Naive thymus-derived CD4-positive, alpha-beta T cell (primary cell): ENCODE measurements at places on chromosomes 7 and 10.

- DNase-seq = no peak
Observed at GRCh38 chr7:129017264-129017663, 37.6 kb downstream of the TNPO3 start.

DNA sequence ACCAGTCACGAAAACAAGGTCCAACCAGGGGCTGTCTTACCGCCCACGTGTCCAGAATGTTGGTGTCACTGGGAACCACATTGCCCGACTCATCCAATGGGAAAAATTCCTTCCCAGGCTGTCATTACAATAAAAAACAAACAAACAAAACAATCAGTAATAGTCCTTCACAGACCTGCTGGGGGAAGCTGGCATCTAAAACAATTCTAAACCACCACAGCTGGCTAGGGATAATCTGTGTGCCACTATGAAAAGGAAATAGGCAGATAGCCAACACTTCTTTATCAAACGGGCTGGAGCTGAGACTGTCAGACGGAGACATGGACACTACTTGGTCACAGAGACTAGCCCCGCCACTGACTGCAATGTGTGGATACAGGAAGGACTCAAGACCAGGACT lies 9.2 kb downstream of the AKR1B1 start:
- no peak for DNase-seq

GRCh38 chr10:78579995-78580394 lies 488.8 kb upstream of the ZMIZ1 start:
- no peak for DNase-seq

DNA sequence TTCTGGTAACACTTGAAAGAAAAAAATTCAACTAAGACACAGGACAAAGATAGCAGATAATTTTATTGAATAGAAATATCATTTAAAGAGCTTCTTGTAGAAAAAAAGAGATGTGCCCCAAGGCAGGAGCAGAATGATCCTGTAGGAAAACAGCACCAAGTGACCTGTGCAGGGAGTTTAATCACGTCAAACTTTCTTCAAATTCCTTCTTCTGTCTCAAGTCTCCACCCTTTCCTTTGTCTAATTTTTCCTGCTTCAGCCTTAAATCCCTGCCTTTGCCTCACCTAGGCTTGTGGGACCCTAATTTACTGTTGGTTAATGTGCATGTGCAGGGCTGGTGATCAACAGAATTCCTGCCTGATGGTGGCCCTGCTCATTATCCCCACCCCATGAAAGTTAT lies 481.4 kb downstream of the IPMK start:
- no peak for DNase-seq

- DNase-seq = no peak
Observed at GRCh38 chr10:71715860-71716259, 3.7 kb downstream of the C10orf105 start.

GRCh38 chr7:133275008-133275407 lies 22.1 kb downstream of the EXOC4 start:
- DNase-seq = no peak

DNA sequence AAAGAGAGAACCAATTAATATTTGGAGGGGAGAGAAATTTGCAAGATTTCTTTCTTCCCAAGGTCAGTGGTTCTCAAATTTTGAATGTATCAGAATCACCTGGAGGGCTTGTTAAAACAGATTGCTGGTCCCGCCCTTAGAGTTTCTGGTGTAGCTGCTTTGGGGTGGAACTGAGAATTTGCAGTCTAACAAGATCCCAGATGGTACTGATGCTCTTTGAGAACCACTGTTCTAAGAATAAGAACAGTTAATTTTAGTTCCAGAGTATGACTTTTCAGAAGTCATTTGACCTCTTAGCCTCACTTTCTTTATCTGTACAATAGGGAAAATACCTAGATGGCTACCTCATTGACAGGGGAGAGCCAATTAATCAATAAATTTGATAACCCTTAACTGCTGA lies 161.6 kb downstream of the PRKG1 start:
- no peak for DNase-seq

- DNase-seq = no peak
Observed at GRCh38 chr7:123867225-123867624, 22.3 kb downstream of the HYAL4 start.

DNA sequence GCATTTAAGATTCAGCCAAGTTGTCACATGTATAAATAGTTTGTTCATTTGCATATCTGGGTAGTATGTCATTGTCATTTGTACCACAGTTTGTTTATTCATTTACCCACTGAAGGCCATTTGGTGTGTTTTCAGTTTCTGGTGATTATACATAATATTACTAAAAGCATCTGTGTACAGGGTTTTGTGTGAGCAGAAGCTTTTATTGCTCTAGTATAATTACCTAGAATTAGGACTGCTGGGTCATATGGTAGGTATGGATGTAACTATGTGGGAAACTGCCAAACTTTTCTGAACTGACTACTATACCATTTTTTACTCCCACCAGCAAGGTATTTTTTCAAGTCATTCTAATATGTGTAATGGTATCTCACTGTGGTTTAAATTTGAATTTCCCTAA lies 584.0 kb upstream of the GHITM start:
- DNase-seq = no peak

DNA sequence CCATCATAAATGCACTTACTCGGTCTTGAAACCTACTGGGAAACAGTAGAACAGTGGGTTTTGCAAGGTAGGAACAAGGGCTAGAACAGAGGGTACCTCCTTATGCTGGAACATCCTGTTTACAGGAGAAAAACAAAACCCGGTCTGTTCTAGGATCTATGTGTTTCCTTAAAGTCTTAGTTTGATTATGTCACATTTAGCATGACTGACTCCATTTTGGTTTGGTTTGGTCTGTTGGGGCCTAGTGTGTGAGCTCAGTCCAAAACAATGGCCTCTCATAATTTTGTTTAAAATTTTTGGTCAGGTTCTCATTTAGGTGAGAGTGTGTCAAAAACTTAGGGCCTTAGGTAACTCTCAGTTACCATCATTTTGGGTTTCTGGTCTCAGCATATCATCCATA lies 96.3 kb upstream of the TRIM24 start:
- DNase-seq = no peak

- DNase-seq = no peak
Observed at GRCh38 chr7:111424768-111425167, 137.5 kb downstream of the IMMP2L start.

DNA sequence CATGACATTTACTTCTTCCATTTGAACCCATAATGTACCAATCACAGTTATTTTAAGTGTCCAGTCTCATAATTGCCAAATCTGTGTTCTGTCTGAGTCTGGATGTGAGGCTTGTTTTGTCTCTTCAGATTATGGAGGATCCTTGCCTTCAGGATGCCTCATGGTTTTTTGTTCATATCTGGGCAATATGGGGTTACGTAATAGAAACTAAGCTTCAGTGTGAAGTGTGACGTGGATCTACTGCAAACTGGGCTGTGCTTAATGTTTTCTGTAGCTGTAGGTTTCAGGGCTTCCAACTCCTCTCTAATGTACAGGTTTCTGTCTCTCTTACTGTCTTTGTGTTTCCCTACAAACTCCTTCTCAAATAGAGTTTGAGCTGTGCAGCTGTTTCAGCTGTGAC lies 223.7 kb upstream of the ADARB2 start:
- DNase-seq = no peak

GRCh38 chr7:77444123-77444522 lies 28.0 kb upstream of the GSAP start:
- DNase-seq = no peak

GRCh38 chr7:47456210-47456955 lies 125.5 kb downstream of the TNS3 start:
- DNase-seq = no peak

DNA sequence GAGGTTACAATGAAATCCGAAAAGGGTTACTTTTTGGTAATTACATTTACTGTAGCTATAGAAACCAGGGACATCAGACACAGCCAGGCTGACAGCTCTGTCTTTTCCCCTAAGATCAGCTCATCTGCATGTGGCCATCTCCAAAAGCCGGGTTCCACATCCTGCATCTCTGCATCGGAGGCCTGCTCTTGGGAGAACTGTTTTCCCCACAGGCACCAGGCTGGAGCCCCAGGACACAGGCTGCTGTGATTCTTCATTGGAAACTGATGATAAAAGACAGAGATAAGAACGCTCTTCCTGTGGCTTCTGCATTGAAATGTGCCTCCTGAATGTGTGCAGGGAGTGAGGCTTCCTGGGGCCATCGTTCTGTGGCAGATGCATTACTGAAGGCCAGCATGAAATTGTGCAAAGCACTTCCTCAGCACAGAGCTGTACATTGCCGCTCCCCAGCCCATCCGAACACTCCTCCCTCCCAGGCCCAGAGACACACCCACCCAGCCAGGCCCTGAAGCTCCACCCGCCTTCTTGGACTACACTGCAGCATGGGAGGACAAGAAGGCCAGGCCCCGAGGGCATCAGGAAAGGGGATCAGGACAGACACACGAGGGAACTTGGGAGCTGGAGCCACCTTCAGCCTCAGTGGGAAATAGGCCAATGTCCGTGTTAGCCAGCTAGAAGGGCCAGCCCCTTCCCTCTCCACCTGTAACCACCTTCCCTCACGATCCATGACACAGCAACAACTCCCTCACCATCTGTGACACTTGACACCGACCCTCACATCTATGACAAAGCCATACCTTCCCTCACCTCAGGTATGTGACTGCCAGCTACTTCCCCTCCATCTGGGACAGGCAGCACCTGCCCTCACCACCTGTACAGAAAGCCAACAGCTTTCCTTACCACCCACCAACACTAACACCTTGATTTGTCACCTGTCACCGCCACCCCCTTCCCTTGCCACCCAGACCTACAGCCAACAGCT lies 113.2 kb downstream of the GRID1 start:
- no peak for DNase-seq

DNA sequence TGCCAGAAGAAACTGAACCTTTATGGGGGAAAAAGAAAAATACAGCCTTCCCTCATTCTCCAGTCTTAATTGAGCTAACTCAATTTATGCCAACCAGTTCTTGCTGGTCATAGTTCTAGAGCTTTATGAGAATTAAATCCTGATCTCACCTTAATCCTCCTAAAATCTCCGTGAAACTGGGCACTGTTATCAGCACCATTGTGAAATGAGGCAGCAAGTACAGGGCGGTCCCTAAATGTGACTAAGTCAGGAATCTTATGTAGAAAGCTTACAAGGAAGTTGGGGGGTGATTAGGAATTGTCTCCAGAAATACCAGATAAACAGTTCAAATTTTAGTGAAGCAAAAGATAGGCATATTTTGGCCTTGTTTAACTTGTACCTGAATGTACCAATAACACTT lies 10.7 kb upstream of the INSYN2A start:
- DNase-seq = no peak

DNA sequence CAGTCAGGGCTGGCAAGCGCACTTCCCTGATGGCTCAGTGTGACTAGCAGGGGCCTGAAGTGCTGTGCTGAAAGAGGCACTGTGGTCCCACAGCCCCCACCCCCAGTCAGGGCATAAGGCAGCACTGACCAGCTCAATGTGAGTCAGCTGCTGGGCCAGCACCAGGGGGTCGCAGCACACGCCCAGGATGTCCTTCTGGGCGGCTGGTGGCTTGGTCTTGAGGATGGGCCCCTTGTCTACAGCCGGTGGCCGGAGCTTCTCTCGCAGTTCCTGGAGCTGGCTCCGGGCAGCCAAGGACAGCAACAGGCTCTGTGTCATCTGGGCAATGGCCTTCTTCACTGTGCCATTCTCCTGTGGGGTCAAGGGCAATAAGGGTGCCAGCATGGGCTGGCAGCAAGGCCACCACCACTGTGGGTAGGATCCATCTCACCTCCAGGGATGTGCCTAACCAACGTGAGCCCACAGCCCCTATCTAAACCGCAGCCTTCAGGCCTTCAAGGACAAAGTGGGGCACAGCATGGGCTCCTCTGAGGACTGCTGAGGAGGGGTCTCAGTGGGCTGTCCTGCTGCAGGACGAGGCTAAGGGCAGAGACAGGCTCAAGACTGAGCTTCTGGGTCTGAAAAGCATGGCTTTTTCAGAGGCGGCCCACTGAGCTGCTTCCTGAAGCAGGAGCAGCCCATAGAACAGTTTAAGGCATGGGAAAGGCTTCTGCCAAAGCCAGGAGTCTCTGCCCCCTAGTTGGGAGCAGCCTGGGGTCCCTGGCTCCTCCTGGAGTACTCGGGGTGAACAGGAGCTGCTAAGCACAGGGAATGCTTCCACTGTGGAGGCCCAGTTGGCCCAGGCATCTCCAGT lies 62.5 kb downstream of the CSGALNACT2 start:
- DNase-seq = no peak

DNA sequence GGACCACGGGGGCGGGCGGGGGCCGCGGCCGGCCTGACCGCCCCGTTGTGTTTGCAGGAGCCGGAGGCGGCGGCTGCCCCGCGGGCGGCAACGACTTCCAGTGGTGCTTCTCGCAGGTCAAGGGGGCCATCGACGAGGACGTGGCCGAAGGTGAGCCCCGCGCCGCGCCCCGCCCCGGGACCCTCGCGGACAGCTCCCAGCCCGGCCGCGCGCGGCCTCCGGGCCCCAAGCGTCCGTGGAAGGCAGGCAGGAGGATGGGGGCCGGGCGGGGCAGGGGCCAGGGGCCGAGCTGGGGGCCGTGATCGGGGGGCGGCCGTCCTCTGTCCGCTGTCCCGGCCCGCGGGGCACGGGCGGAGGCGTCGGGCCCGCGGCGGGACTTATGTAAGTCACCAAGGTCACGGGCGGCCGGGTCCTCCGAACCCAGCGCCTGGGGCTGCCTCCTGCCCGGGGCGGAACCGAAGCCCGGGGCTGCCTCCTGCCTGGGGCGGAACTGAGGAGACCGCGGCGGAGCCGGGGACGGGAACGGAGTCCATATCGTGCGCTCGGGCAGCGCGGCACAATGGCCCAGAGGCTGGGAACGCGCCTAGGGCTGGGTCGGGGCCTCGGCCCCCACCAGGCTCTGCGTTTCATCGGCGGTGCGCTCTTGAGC lies 497 bp downstream of the PPP2R2D start:
- peak; percentile 38 for DNase-seq

DNA sequence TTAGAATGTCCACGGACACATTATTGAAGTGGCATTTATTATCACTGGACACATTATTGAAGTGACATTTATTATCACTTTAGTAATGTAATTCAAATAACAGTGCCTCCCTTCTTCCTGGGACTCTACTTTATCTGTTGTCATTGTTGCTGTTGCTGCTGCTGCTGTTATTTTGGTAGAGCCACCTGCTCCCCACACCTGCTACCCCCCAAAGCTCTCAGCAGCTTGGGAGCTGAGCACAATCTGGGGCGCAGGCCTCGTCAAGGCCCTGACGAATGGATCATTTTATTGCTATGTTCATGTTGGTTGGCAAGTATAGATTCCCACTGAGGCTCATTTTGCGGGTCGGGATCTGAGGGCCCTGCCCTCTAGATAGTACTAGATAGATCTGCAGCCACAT lies 24.8 kb downstream of the FIGNL1 start:
- no peak for DNase-seq

- DNase-seq = no peak
Observed at GRCh38 chr7:7739204-7740036, 21.0 kb upstream of the RPA3 start.

DNA sequence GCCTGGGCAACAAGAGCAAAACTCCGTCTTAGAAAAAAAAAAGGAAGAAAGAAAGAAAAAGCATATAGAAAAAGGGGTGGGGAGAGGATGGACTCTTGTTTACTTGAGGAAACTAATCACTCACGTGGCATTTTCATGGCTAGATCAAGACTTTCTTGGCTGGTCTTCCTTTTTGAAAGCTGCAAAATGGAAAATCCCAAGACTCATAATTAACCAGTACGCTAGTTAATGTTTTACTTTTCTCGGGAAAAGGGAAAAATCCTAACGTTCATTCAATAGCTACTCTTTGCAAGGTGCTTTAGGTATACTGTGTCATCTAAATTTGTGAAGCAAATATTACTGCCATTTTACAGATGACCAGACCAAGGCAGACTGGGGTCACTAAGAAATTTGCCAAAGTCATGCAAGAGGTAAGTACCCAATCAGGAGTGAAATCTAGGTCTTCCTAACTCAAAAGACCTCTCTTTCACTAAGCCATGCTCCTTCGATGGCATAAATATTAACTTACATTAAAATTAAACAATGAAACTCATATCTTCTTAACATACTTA lies 24.4 kb downstream of the NAPEPLD start:
- DNase-seq = no peak
